NCI-H1436 treated with DMSO at 0.1 percent for 48 hours (cell line): ENCODE measurements at places on chromosomes 6 and 20.

DNA sequence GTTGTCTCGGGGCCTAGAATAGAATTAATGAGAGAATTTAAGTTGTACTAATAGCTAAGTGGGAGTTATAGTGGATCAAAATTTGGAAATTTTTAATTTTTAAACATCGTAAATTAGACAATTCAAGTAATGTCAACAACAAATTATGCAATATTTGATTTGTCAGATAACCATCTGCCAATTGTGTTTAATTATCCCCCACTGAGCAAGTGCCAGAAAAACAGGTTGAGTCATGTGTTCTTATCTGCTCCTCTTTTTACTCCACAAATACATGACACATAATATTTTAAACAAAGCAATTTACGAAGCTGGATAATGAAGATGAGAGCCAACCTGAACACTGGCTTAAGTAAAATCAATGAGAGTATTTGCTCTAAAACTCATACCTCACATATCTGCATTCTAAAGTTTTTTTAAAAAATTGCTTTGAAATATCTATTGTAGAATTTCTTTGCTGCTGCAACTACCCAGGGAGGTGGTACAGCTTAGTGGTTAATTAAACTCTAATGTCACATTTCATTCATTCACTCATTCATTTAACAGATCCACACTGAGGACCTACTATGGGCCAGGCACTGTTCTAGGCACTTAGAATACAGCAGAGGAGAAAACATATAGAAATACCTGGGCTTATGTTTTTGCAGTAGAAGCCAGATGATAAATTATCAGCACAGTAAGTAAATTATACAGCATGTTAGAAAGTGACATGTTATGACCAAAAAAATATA, 57.1 kb upstream of the MAP7 start:
- peak; percentile 28 for DNase-seq

DNA sequence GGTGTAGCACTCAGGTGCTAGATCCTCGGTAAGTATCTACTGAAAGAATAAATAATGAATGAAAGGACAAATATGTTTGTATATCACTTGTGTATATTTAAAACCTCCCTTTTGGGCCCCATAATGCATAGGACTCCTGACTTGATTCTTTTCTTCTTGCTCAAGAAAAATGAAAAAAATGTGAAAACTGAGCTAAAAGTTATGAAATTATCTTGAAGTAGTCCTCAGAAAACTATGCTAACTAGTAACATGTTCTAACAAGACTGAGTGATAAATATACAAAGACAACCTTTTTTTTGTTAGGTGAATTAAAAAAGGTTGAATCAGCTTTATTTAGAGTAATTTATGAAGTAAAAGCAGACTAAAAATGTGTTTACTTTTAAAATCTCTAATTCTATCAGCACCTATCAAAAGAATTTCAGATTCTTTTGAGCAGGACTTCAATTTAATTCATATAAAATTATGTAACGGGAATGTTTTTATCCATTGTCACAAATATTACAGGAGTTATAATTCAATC, 247.8 kb upstream of the JAG1 start:
- no peak for DNase-seq

- DNase-seq, result no peak
Observed at GRCh38 chr6:144361016-144361415, 75.9 kb downstream of the UTRN start.

GRCh38 chr6:150592377-150592995, 7.2 kb upstream of the PLEKHG1 start:
- no peak for DNase-seq

DNA sequence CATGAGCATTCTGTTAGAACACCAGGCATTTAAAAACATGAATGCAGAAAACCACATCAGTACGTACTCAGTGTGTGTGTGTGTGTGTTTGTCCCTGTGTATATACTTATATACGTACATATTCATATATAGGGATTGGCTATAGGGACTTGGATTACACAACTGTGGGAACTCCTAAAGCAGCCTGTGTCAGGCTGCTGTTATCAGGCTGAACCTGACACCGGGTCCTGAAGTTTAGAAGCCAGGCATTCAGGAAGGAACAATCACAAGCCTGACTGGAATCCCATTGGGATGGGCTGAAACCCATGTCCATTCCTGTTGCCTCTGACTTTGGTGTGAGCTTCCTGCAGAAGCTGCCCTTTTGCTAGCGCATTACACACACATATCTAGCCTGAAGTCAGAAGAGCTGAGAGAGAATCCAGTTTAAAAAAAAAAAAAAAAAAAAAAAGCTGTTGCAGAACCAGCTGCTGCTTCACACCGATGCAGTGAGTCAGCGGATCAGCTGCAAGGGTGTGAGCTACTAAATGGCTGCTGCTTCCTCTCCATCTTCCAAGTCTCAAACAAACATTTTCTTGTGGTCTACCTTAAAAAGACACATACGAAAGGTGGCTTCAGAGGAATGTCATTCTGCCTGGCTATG, 348.1 kb downstream of the THBS2 start:
- no peak for DNase-seq

DNA sequence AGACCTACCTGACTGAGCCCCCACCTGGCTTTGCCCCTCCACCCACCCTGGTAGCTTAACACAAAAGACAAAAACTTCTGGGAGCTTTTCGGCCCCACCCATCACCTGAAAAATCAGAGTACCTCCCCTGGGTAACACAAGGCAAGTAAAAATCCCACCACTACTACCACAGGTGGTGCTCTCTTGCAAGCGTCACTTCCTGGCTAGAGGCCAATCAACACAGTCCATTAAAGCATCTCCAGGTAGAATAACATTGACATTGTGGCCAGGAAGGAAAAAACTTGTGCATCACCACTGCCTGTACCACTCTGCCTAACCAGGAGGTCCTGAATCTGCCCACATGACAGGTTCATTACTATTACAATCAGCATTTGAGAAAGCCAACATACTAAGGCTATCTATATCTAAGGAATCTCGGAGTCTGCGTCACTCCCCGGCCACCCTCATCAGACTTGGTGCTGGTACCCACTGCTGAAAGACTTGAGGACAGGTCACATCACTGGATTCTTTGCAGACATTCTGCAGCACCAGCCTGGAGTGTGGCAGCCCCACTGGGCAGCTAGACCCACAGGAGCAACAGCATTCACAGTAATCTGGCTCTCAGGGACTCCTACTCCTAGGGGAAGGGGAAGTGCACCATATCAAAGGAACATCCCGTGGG, 125.9 kb downstream of the CDK19 start:
- DNase-seq, result peak; percentile 13

- no peak for DNase-seq
Observed at GRCh38 chr20:6768228-6769140, 998 bp downstream of the BMP2 start.
